ENCODE measurements at places on chromosomes 3 and 15.
A peak's percentile ranks its signal among the peaks of the same experiment; 100 is the strongest.

- no peak for DNase-seq
Measured at GRCh38 chr3:152559246-152559645, 275.7 kb upstream of the P2RY1 start.

- DNase-seq: no peak
Measured at GRCh38 chr15:58582160-58582559, 150.4 kb downstream of the LIPC start.

DNA sequence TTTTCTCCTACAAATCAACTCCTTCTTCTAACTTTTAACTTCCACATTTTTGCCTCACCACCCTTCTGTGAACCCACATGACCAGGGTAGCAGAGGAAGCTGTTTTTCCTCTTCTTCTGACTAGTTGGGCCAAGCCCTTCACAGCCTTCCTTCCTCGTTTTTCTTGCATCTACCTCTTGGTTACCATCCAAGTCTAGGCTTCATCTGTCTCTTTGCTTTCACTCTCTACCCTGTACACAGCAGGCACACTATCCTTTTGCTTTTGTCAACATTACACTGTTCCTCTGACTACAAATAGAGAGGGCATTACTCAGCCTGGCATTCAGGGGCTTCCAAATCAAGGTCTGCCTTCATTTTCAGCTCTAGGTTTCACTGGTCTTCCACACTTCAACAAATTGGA, 22.0 kb downstream of the SLC9A9 start:
- DNase-seq: peak; percentile 38

GRCh38 chr15:67051088-67052045, 14.0 kb upstream of the SMAD3 start:
- DNase-seq: no peak
